ENCODE measurements at places on chromosomes 5 and 9.

GRCh38 chr9:71681104-71681707 is 87.1 kb downstream of the CEMIP2 start:
- no peak for DNase-seq

DNA sequence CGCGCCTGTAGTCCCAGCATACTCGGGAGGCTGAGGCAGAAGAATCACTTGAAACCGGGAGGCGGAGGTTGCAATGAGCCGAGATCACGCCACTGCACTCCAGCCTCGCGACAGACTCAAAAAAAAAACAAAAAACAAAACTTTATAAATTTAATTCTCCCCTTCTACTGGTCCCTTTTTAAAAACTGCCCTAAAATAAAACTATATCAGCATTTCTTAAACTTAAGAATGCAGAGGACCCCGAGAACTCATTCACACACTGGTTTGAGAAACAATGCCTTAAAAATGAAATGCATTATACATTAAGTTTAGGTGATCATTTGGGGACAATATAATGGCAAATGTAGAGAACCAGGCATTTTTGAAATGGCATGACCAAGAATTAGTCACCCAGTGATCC is 2.3 kb downstream of the C5orf15 start:
- no peak for DNase-seq

DNA sequence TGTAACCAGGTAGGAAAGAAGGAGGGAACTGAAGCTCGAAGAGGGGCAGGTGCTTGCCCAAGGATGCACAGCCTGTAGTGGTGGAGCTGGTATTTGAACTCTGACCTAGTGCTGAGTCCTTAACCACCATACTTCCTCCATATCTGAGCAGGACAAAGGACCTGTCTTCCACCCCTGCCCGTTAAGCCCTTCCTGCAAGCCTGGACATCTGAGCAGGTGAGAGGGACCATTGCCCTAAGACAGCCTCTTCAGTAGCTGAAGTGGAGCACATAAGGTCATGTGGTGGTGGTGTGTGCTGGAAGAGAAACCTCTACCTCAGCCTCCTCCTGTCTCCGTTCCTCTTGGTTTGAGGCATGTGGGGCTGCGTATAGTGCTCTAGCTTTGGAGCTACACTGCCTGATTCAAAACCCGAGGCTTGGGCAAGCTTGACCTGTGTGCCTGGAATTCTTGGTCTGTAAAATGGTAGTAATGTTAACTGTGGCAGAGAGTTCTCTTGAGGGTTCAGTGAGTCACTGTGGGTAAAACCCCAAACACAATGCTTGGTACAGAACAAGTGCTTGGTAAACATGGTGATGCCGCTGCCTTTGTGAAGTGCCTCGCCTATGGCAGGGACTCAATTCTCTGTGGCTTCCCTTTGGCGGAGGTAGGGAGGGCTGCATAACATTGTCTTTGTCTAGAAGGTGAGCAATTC is 7.4 kb downstream of the GALNT10 start:
- peak; percentile 71 for DNase-seq

DNA sequence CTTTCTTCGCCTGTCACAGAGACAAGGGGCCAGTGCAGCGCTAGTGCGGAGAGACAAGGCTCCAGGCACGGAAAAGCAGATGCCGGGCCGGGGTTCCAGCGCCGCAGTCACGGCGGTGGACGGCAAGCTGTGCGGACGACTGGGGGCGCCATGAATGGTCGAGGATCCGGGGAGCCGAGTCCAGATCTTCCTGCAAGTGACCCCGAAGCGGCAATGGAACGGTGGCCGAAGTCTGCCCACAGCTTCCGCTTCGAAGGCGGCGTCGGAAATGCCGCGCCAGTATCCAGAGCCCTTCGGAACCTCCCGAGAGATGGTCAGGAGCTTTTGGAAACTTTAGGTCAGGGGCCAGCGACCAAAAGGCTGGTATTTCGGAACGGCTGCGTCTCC is 601 bp upstream of the FAF2 start:
- DNase-seq: peak; percentile 14

DNA sequence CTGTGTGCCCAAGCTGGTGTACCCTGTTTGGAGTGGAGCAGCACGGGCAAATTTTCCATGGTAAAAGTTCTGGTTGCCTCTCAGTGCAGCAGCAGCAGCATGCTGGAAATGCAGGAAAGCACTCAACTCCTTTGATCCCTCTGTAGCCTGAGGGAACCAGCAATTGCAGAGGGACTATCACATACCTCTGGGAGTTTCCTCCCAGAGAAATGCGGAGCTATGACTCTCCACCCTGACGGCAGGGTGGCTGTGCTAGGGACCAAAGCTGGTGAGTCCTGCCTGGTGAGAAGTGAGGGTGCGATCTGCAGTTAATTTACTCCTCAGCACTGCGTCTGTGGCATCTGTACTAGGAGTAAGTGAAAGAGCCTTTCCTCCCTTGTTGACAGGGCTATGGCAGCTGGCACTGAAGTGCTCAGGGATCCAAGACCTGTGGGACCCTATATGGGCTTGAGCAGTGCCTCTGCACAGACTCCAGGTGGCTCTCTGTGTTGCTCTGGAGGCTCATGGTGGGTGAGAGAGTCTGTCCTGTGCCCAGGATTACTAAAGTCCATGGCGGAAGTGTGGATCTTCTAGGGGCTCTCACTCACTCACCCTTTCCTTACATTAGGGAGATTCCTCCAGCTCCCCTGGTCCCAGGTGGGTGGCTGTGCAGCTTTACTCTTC is 601.2 kb upstream of the TYRP1 start:
- DNase-seq: no peak

- DNase-seq: no peak
Measured at GRCh38 chr5:98569288-98569687, 204.2 kb upstream of the RGMB start.

- DNase-seq: no peak
Measured at GRCh38 chr9:115373000-115373709, 255.2 kb upstream of the TNC start.

DNA sequence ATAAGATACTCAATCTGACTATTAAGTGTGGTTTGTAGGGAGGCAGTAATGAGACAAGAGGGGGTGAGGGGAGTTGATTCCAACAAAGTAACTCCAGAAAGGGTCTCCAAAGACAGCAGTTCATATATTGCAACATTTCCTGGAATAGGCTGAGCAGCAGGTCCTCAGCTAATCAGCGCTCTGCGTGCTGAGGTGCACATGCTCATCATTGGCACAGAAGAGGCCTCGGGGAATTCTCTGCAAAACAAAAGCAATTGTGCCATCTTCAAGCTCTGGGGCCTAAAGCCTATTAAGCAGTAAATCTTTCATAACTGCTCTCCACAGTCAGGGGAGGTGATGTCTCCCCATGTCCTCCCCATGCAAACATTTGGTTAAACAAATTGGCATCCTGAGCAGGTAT is 357.3 kb downstream of the SPOCK1 start:
- DNase-seq: no peak

DNA sequence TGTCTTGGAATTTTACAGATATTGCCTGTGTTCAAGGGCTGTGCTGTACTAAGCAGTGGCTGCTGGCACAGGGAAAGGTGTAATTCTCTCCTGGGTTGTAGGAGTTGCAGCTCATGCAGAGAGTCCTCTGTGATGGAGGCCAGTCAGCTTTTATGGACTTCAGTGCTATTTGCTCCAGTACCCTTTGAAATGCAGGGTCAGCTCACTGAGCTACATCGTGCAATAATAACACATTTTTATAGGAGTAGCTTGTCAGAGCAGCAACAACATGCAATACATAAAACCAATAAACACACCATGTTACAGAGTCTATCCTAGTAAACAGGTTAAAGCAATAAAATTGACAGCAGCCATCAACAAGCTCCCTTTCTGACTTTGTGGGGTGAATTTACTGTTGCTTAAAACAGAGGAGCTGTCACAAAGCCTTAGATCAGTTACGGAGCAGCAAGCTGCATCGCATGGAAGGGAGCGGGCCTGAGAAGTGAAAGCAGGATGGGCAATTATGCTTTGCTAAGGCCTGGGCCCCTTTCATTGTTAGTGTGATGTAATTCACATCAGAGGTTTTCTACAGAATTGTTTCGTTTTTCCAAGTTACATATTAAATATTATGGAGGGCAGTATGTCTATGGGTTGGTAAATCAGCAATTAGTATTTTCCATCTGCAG is 16.8 kb downstream of the CD180 start:
- DNase-seq: no peak

- peak; percentile 11 for DNase-seq
Measured at GRCh38 chr5:16791036-16791705, 144.9 kb downstream of the MYO10 start.

DNA sequence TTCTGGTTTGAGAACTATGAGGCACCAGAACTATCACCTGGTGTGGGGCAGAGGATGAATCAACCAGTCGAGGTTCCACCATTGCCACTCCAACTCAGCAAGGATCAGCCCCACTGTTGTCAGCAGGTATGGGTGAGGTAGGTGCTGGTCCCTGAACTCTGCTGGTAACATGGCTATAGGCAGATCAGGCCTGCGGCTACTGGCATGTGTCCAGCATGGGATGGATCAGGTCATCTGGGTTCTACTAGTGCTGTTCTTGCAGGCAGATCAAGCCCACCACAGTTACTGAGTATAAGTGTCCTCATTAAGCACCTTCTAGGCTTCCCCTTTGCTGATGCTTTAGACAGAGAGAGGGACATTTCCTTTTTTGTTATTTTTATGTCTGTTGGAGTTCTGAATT is 71.7 kb downstream of the GABRA6 start:
- DNase-seq: no peak

DNA sequence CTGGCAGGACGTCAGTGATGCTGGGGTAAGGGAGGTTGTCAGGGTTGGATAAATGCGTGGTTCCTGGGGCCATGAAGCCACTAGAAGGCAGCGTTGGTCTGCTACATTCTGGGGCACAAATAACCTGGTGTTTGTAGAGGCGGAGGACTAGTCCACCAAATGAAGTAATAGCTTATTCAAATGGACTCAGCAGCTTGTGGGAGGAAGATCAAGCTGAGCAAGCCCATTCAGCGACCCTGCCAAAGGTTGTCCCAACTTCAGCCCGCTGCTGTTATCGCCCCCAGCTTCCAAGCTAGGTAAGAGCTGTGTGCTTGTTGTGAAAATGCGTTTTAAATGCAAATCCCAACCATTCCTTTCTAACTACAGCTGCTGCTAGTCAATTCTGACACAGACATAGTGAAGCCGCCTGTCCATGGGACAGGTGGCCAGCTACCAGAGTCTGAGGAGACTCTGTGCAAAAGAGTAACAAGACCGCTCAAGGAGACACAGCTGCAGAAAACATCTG is 7.6 kb upstream of the FAM240B start:
- no peak for DNase-seq

GRCh38 chr9:111622626-111623025 is 8.5 kb upstream of the DNAJC25 start:
- no peak for DNase-seq

DNA sequence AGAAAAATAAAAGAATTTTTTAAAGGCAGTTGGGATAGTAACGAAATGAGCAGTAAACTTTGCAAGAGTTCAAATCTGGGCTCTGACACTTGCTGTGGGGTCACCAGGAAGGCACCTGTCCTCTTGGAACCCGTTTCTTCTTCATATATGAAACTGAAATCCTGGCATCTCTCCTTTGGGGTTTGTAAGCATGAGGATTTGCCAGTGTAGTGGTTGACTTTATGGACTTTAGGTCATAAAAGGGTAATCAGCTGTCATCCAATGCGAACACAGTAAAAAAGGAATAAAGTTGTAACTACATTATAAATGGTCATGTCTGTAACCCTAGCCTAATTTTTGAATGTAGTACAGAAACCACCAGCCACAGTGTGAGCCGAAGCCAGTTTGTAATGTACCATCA is 1.3 kb downstream of the RAB14 start:
- no peak for DNase-seq

GRCh38 chr9:69809304-69809863 is 11.2 kb upstream of the CFAP95 start:
- DNase-seq: no peak
